ENCODE measurements at places on chromosomes 2 and 18.

- no peaks in the 10 kb centered on the region for H3K4me1 ChIP-seq
- no peak overlapping the region for H3K27ac ChIP-seq
- no peak overlapping the region for H3K4me3 ChIP-seq
- DNase-seq = no peak
- no peaks in the 10 kb centered on the region for H3K36me3 ChIP-seq
Measured at GRCh38 chr2:139369423-139370409, 589.5 kb upstream of the NXPH2 start.

GRCh38 chr2:84886791-84887190, 5.9 kb upstream of the TRABD2A start:
- no peaks in the 10 kb centered on the region for H3K27me3 ChIP-seq
- no peaks in the 10 kb centered on the region for H3K36me3 ChIP-seq
- no peak for DNase-seq
- no peak overlapping the region for H3K4me3 ChIP-seq
- no peak overlapping the region for H3K27ac ChIP-seq

DNA sequence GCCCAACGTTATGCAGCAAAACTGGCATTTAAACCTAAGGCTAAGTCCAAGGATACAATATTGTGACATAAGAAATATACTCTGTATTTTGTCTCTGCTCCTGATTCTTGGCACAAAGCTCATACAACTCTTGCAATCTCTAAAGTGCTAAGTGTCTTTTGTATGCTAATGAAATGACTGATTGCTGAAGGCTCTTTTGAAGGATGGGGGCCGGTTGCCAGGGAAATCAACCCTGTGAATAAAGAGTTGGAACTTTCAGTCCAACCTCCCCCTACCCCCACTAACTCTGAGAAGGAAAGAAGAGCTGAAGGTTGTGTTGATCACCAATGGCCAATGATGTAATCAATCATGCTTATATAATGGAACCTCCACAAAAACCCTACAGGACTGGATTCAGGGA, 40.3 kb downstream of the SESTD1 start:
- H3K4me3 ChIP-seq = no peak overlapping the region
- H3K36me3 ChIP-seq = no peaks in the 10 kb centered on the region
- no peak overlapping the region for H3K27ac ChIP-seq
- H3K4me1 ChIP-seq = no peaks in the 10 kb centered on the region

GRCh38 chr2:12718015-12718671, 1.4 kb downstream of the TRIB2 start:
- peaks cover 30% of the 10 kb centered on the region for H3K4me1 ChIP-seq
- no peaks in the 10 kb centered on the region for H3K36me3 ChIP-seq
- H3K4me3 ChIP-seq = peak overlapping the region; percentile 59
- peaks cover 69% of the 10 kb centered on the region for H3K27me3 ChIP-seq
- DNase-seq = peak; percentile 50

GRCh38 chr2:64274399-64275173, 130.4 kb upstream of the PELI1 start:
- no peaks in the 10 kb centered on the region for H3K36me3 ChIP-seq
- no peak overlapping the region for H3K27ac ChIP-seq
- no peak overlapping the region for H3K4me3 ChIP-seq

- no peak for DNase-seq
- H3K4me1 ChIP-seq = no peaks in the 10 kb centered on the region
- no peak overlapping the region for H3K4me3 ChIP-seq
Measured at GRCh38 chr18:27797484-27797883, 379.4 kb downstream of the CDH2 start.

DNA sequence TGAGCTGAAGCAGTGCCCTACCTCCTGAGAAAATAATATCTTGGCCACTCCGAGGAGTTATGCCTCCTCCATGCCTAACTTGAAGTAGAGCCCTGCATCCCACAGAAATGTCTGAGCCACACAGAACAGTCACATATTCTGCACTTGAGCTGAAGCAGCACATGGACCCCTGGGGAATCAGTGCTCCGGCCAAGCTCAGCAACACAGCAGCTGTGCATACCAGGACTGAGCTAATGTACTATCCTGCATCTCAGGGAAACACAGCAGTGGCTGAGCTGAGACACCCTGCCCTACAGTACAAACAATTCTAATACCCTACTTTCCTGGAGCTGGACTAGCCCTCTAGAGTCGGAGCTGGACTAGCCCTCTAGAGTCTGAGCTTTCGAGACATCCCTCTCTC, 166.9 kb downstream of the ZNF516 start:
- no peaks in the 10 kb centered on the region for H3K4me1 ChIP-seq
- H3K27ac ChIP-seq = no peak overlapping the region
- H3K36me3 ChIP-seq = no peaks in the 10 kb centered on the region
- H3K4me3 ChIP-seq = no peak overlapping the region

- H3K4me3 ChIP-seq = no peak overlapping the region
- H3K27me3 ChIP-seq = no peaks in the 10 kb centered on the region
- no peak overlapping the region for H3K27ac ChIP-seq
- H3K4me1 ChIP-seq = peaks cover 4% of the 10 kb centered on the region
- no peak for DNase-seq
- H3K36me3 ChIP-seq = no peaks in the 10 kb centered on the region
Measured at GRCh38 chr2:172182624-172183023, 79.9 kb upstream of the DLX2 start.

DNA sequence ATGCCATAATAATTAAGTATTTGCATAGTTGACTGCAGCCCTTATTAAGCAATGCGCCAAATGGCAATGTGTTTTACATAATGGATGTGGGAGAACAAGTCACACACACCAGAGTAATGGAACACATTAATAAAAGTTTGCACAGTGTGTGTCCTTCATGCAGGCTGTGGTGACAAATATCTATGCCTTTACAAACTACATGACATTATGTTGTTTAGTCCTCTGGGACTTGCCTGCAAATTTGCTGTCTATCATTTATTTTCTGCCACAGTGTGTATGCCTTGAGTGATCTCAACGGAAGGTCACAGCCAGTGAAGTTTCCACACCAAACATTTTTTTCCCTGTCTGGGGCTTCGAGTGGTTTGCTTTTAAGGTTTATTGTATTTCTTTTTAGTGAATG, 175.2 kb upstream of the TMEFF2 start:
- H3K4me3 ChIP-seq = no peak overlapping the region
- peaks cover 3% of the 10 kb centered on the region for H3K4me1 ChIP-seq
- no peak for DNase-seq
- no peak overlapping the region for H3K27ac ChIP-seq

GRCh38 chr2:176356251-176356650, 87.0 kb downstream of the MTX2 start:
- no peaks in the 10 kb centered on the region for H3K27me3 ChIP-seq
- DNase-seq = no peak
- no peak overlapping the region for H3K27ac ChIP-seq

DNA sequence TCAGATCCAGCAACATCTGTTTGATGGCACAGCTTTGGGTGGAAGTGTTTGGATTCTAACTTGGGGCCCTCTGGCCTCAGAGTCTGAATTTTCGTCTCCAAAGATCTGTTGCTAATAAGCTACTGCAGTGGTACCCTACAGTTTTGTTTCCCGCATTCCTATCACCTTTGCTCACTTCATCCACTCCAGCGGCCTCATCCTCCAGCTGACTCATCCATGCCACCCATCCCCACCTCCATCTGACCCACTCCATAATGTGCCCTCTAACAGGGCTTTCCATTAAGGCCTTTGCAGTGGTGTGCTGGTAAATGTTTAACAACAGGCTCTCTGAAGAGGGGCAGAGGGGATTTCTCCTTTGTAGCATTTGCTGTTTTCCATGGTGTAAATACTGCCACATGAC, 225.5 kb downstream of the TGIF1 start:
- no peaks in the 10 kb centered on the region for H3K4me1 ChIP-seq
- no peak overlapping the region for H3K27ac ChIP-seq
- H3K4me3 ChIP-seq = no peak overlapping the region

- H3K27me3 ChIP-seq = no peaks in the 10 kb centered on the region
- H3K4me3 ChIP-seq = no peak overlapping the region
- DNase-seq = no peak
- no peaks in the 10 kb centered on the region for H3K4me1 ChIP-seq
- H3K36me3 ChIP-seq = no peaks in the 10 kb centered on the region
Measured at GRCh38 chr2:124678043-124678442, 653.0 kb downstream of the CNTNAP5 start.

DNA sequence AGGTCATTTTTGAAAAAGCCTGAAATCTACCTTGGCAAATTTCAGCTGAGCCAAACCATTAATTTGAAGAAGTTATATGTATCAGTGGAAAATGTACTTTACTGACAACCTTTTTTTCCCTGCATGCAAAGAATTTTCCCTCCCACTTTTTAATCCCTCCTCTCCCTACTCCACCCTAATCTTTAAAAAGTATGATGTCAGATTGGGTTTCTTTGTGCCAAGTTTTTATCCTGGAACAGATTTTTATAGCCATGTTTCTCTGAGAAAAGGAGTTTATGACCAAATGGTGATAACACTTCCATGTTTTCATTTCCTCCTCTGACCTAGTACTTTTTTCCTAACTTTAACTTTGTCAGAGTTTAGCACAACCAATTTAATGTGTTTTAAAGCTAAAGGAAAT, 250.3 kb upstream of the FOSL2 start:
- H3K27me3 ChIP-seq = no peaks in the 10 kb centered on the region
- no peak for DNase-seq
- no peak overlapping the region for H3K4me3 ChIP-seq
- no peaks in the 10 kb centered on the region for H3K4me1 ChIP-seq

- no peak overlapping the region for H3K27ac ChIP-seq
- H3K4me1 ChIP-seq = no peaks in the 10 kb centered on the region
- H3K27me3 ChIP-seq = peaks cover 18% of the 10 kb centered on the region
- H3K36me3 ChIP-seq = no peaks in the 10 kb centered on the region
Measured at GRCh38 chr2:19371996-19372582, 13.7 kb upstream of the OSR1 start.

- peaks cover 33% of the 10 kb centered on the region for H3K27me3 ChIP-seq
- peak; percentile 39 for DNase-seq
- H3K4me3 ChIP-seq = peak overlapping the region; percentile 58
- H3K4me1 ChIP-seq = peaks cover 36% of the 10 kb centered on the region
- no peak overlapping the region for H3K27ac ChIP-seq
Measured at GRCh38 chr2:5696404-5696944, 4.3 kb downstream of the SOX11 start.

DNA sequence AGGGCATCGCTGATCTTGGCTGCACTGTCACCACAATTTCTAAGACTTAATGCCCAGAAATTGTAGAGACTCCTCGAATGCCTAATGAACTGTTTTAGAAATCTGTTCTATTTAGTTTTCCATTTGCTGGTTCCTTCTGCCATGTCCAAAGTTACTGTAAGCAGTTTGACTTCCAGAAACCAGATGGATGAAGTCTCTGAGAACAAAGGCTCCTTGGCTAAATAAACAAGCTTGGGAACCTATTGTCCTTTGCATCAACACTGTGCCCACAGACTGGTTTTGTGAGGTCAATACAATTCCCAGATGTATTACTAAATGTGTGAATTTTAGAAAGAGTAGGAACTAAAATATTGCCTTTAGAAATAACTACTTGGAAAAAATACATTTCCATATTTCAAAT, 600.2 kb downstream of the NYAP2 start:
- H3K36me3 ChIP-seq = no peaks in the 10 kb centered on the region
- H3K27ac ChIP-seq = no peak overlapping the region
- H3K4me1 ChIP-seq = no peaks in the 10 kb centered on the region
- H3K4me3 ChIP-seq = no peak overlapping the region
- no peak for DNase-seq
- H3K27me3 ChIP-seq = no peaks in the 10 kb centered on the region

GRCh38 chr2:168518555-168519066, 62.5 kb downstream of the CERS6 start:
- no peak overlapping the region for H3K4me3 ChIP-seq
- peaks cover 7% of the 10 kb centered on the region for H3K4me1 ChIP-seq
- DNase-seq = no peak
- no peaks in the 10 kb centered on the region for H3K27me3 ChIP-seq
- no peaks in the 10 kb centered on the region for H3K36me3 ChIP-seq

- H3K27ac ChIP-seq = no peak overlapping the region
- no peaks in the 10 kb centered on the region for H3K36me3 ChIP-seq
- H3K4me1 ChIP-seq = peaks cover 7% of the 10 kb centered on the region
- H3K4me3 ChIP-seq = peak overlapping the region; percentile 68
- peaks cover 83% of the 10 kb centered on the region for H3K27me3 ChIP-seq
Measured at GRCh38 chr18:59696311-59697235, 650 bp downstream of the CCBE1 start.

- H3K27ac ChIP-seq = no peak overlapping the region
- H3K4me1 ChIP-seq = peaks cover 4% of the 10 kb centered on the region
- H3K27me3 ChIP-seq = no peaks in the 10 kb centered on the region
- peak; percentile 34 for DNase-seq
- H3K4me3 ChIP-seq = no peak overlapping the region
- no peaks in the 10 kb centered on the region for H3K36me3 ChIP-seq
Measured at GRCh38 chr2:48292393-48292792, 237.6 kb upstream of the STON1 start.

GRCh38 chr18:77522051-77522675, 272.5 kb downstream of the GALR1 start:
- no peak for DNase-seq
- no peak overlapping the region for H3K4me3 ChIP-seq
- H3K27me3 ChIP-seq = no peaks in the 10 kb centered on the region

- no peak overlapping the region for H3K27ac ChIP-seq
- no peak overlapping the region for H3K4me3 ChIP-seq
- no peaks in the 10 kb centered on the region for H3K36me3 ChIP-seq
- H3K27me3 ChIP-seq = no peaks in the 10 kb centered on the region
- no peak for DNase-seq
Measured at GRCh38 chr2:179051250-179051649, 1.3 kb upstream of the CCDC141 start.

DNA sequence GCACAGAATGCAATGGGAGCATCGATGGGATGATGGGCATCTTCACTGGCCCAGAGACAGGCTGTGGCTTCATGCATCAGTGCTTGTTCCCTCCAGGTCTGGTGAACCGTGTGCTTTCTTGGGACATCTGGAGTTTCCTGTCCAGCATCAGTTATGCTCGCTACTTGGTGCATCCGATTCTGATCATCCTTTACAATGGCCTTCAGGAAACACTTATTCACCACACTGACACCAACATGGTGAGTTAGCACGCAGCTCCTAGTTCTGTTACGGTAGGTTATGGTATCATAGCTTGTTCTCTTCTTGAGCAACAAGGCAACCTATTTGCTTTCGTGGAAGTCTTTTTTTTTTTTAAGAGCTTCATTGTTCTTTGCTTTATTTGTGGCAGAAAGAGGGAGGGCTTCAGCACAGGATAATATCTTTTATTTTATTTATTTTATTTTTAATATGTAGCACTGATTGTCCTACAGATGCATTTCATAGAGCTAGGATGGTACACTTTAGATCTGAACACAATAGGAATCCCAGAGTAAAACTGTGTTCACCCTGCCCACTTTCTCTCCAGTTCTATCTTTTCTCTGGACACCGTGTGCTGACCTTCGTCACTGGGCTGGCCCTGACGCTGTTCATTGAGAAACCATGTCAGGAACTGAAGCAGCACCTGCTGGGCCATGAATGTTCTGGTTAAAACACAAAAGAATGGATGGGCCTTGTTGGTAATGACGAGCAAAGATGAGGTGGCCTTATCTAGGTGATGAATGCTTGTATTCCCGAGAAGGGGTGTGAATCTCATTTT, 71.2 kb upstream of the SEC11C start:
- no peak overlapping the region for H3K27ac ChIP-seq
- DNase-seq = no peak
- H3K36me3 ChIP-seq = no peaks in the 10 kb centered on the region
- H3K4me3 ChIP-seq = no peak overlapping the region
- H3K4me1 ChIP-seq = no peaks in the 10 kb centered on the region
- no peaks in the 10 kb centered on the region for H3K27me3 ChIP-seq

Measured in common myeloid progenitor, CD34-positive (primary cell).